ENCODE measurements at places on chromosomes 6 and 20.
A peak's percentile ranks its signal among the peaks of the same experiment; 100 is the strongest.

DNA sequence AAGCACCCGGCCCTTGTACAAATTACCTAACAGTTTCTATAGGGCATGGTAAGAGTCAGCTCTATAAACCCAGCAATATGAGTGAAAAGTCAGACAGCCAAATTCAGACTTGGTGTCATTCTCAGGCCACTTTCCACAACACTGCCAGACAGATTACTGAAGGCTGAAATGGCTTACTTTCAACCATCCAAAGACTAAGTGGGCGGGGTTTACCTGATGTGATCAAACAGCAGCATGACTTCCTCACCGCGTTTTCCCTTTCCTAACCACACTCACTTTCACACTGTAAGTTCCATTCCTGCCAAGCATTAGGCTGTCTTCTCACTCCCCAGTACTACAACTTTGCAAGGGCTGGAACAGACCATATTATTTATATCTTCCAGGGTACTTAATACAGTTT, 85.9 kb downstream of the SMLR1 start:
- DNase-seq = no peak

DNA sequence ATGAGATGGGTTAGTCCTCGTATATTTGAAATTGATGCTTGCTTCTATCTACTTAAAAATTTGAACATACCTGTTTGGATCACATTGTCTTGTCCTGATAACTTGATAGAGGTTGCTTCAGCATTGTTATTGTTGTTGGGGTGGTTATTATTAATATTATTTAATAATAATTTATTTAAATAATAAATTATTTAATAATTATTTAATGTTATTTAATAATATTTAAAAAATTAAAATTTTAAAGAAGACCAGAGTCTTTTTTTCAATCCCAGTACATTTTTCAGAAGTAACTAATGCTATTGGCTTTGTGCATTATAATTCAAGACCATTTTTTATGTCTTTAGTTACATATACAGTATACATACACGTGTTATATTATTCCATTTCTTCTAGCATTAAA, 116.6 kb upstream of the DUSP22 start:
- DNase-seq = no peak

DNA sequence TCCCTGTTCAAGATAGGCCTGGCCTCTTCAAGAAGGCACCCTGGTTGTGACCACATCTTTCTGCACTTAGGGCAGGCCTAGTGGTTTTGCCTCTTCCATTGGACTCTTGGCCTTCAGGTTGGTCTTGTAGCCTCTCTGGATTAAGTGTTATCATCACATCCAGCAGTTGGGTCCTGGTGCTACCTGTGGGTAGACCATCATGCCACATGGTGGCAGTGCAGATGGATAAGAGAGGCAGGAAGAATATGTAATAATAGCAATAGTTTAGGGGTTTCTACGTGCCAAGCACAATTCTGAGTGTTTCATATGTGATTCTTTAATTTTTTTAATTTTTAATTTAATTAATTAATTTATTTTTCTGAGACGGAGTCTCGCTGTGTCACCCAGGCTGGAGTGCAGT, 28.5 kb upstream of the SNRPB2 start:
- no peak for DNase-seq

- peak; percentile 82 for DNase-seq
These were observed 88.8 kb upstream of the NFATC2 start for GRCh38 chr20:51631011-51631950.

- no peak for DNase-seq
These were observed 32.6 kb downstream of the NCOA6 start for GRCh38 chr20:34792687-34793363.

GRCh38 chr6:7529141-7529540, 12.3 kb upstream of the DSP start:
- no peak for DNase-seq

DNA sequence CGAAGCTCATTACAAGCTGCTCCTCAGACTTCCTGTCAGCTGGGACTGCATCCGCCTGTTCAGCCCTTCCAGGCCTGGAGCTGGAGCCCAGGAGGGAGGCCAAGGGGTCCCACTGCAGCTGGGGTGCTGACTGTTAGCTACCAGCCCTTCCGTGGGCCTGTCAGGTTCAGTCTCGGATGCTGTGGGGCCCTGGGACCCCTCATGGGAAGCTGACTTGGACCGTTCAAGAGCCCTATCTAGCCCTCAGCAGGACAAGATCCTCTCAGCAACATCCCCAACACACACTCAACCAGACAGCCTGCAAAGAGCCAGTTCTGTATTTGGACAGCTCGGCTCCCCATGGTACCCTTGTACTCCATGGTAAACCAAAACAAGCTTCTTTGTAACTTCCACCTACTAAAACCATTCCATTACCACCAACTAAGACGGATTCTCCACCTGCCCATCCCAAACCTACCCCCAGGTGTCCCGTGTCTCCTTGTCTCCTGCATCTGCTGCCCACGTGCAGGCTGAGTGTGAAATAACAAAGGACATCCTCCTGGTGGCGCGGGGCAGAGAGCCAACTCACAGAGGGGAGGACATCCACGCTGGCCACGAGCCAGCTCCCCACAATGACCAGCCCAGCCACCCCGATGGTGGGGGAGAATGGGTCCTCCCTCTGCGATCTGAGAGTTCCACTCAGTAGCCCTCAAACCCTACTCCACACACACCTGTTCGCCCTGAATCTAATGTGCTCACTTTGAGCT, 111.2 kb downstream of the TAF4 start:
- no peak for DNase-seq

- DNase-seq = no peak
These were observed 34.9 kb downstream of the RNF24 start for GRCh38 chr20:3980260-3981131.

DNA sequence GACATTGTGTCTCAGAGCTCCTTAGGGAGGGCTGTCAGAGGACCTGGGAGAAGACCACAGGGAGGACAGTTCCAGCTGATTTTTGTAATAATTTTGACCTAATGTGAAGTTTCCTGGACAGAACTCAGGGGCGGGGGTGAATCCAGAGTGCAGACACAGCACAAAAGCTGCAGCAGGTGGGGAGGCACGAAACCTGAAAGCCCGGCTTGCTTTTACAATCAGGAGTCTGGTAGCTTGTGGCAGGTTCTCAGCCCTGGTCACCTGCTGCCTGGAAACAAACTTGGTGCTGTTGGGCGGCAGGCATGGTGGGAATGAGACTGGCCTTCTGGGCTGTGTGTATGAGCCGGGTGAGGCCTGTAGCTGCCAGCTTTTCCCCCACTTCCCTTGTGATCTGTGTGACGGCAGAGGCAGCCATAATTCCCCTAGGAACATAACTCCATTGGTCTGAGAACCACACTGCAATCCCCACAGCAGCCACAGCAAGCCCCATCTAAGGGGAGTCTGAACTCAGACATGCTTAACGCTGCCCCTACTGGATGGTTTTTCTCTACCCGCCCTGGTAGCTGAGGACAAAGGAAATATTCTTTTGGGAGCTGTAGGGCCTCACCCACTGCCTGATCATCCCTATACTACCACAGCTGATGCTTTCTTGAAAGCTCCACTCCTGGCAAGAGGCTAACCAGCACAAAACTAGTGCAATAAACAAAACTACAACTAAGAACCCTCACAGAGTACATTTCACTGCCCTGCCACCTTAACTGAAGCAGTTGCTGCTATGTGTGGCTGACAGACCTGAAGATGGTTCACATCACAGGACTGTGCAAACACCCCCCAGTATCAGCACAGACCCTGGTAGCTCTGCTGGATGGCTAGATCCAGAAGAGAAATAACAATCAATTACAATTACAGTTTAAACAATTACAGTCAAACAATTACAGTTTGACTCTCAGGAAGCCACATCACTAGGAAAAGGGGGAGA, 1055.1 kb upstream of the GJE1 start:
- no peak for DNase-seq

DNA sequence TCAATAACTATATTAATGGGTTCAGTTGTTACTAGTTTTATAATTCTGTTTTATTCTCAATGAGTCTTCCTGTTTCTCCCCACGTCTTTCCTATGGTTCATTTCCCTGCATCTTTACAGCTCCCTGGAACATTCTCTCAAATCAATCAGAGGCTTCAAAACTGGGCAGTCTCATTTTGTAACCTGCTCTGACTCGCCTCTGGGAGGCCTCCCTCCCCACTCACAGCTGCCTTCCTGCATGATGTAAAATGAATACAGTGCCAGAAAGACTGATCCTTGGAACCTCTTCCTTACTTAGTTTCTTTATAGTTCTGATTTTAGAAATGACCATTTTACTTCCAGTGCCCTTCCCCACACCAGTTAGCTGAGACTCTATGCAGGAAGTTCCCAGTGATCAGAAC, 103.9 kb downstream of the ESR1 start:
- no peak for DNase-seq

DNA sequence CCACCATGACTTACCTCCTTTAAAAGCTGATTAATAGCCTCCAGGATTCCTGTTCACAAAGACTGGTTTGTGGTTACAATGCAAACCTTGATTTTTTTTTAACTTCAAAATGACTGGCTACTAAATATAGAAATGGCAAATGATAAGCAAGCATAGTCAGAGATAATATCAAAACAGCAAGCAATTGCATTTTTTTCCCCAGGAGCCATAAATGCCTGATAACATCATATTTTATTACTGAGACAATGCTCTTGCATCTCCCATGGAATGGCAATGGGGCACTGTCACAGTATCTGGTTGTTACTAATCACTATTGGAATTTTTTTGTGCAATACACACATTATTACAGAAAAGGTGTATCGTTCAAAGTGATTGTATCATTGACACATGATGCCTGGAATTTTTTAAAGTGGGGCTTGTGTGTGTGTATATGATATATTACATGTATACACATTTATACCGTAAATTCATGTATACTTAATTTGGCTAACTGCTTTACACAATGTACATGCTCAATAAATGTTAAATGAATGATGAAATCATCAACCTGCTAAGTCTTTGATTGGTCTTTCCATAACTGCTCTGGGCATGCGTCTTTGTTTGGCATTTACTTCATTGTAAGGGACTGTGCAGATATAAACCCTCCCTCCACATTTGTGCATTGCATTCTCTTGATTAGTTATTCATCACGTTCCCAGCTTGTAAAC, 980 bp upstream of the SALL4 start:
- no peak for DNase-seq

DNA sequence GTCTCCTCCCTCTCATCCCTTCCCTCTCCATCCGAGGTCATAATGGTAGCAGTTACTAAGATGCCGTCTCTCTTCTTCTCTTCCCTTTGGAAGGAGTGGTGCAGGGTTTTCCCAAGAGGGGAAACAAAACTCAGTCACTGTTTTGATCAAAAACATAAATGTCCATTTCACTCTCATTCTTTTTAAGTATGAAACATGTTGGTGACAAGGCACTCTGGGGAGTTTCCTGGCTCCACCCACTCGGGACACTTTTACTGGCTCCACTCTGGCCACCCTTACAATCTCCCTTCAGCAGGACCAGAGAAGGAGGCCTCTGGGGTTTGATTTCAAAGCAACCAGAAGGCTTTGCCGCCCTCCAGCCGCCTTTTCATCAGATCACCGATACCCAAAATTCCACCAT, 57.0 kb downstream of the FGD2 start:
- DNase-seq = no peak

- no peak for DNase-seq
These were observed 273.0 kb upstream of the PREP start for GRCh38 chr6:105675715-105676397.

GRCh38 chr6:166566026-166567011, 20.2 kb downstream of the RAMACL start:
- DNase-seq = peak; percentile 52

DNA sequence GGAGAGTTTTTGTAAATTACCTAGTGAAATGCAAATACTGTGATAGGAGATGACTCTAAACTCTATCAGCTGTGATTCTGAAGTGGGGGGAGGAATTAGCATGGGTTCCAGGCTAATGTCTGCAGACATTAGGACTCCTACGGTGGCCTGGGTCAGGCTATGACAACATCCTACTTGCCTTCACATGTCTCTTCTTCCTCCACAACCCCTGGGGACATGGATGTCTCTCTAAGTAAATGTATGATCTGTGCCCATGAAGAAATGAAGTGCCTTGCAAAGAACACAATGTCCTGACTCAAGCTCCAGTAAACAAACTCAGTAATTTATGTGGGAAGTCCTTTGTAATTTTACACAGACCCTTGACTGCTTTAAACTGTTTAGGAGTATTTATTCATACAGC, 165.8 kb upstream of the EEF1E1 start:
- DNase-seq = no peak

DNA sequence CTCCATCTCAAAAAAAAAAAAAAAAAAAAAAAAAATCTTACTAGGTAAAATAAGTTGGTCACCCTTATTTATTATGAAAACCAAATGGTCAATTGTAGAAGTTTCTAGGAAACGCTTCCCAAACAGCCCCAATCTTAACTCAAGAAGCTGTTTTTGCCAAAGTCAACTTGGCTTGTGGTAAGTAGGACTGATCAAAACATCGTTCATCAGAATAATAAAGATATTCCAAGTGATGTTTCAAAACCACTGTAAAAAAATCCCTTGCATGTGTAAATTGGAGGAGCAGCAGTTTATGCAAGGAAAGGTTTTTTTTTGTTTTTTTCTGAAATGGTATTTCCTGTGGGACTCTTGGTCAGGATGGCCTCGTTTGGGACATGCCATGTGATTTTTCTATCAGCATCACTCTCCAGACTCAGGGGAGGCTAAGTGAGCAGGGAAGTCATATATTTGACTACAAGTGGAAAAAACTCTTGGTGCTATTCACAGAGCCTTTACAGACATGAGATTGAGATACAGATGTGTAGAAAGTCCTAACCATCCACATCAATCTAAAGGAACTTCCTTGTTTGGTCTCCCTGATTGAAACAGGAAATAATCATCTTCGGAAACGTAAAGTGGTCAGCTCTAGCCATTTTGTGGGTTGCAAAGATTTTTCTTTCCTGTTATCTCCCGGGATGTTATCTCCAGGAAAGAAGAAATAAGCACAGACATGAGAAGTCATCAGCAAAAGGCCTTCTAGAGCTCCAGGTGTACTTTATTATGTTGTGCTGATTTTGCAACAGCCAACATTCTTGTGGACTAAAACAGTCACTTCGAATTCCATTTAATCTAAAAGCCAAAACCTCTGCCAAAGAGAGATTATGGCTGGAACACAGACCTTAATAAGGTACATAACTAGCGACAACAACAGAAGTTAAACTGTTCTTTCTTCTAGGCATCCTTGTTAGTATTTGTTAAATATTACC, 177.8 kb downstream of the EDN1 start:
- DNase-seq = no peak

- peak; percentile 91 for DNase-seq
These were observed 1.6 kb upstream of the KIF16B start for GRCh38 chr20:16574656-16575355.

DNA sequence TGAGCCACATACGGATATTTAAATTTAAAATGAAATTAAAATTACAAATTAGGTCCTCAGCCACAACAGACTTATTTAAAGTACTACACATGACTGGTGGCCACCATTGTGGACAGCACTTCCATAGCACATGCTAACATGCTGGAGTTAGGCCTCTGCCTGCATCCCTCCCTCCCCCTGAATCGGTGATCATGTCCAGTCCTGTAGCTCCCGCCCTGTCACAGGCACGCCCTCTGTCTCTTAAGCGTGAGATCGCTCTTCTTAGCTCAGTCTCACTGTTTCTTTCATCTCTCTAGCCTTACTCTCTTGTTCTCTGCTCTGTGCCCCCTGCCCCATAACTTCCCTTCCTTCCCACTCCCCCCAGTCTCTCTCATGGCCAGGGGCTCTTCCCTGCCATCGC, 28.9 kb downstream of the ELMO2 start:
- DNase-seq = no peak

GRCh38 chr6:113755449-113756289, 101.5 kb upstream of the MARCKS start:
- DNase-seq = no peak

All from coronary artery (tissue), 2 donors.